GM13977 (cell line): ENCODE measurements at places on chromosomes 16 and 17.

- no peak for DNase-seq
These were observed 14.2 kb downstream of the FAM117A start for GRCh38 chr17:49749730-49750129.

- DNase-seq = no peak
These were observed 87.8 kb downstream of the CRISPLD2 start for GRCh38 chr16:84907575-84907974.

DNA sequence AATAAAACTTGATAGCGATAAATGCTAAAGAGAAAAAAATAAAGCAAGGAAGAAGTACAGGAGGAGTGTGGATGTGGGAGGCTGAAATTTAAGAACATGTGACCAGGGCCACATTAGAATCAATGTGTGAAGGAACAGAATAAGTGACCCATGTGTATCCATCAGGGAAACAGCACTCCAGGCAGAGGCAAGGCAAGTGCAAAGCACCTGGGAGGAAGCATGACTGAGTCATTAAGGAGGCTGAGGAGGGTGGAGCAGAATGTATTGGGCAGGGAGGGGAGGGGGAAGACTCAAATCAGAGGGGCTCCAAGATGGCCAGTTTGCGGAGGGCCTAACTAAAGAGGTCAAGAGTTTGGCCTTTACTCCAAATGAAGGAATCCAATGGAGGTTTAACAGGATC lies 8.0 kb downstream of the CDR2 start:
- no peak for DNase-seq

DNA sequence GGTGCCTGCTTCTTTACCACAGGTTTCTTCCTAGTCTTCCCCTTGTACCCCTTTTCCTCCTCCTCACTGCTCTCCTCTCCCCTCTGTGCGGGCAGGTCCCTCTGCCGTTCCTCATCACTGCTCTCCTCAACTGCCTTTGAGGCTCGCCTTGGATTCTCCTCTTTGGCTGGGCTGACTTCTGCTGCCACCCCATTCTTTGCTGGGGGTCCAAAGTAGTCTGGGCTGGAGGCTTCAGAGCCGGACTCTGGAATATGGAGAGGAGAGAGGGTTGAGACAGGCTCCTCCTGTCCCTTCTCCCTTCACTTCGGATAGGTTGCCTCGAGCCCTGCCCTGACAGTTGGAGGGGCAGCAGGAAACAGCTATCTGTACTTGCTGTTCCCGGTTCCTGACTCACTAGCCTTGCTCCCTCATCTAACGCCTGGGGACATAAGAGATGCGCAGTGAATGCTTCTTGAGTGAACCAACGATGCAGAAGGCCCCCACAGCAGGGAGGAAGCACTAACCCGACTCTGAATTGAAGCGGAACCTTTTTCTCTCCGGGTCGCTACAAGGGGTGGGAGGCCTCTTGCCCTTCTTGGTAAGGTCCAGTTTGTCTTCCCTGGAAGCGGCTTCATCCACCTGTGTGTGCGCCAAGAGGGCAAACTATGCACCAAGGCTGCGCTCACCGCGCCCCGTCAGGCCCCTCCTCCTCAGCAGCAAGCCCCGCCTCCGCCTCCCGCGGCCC lies 655 bp downstream of the HIRIP3 start:
- DNase-seq = peak; percentile 87

GRCh38 chr16:68385371-68385770 lies 62.9 kb downstream of the SMPD3 start:
- no peak for DNase-seq

DNA sequence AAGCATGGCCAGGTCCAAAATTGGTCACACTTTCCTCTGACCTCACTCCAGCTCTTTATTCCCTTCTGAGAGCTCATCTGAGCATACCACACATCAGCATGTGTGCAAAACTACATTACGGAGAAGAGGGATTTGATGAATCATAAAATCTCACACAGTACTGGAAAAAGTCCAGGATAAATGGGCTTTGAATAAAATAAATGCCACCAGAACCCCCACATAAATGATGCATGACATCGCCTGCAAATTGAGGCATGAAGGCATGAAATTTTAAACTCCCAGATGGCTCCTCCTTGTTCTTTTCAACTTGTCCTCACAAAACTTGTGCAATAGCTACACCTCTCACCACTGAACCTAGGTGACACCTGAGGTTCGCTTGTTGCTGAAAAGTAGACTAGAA lies 439.5 kb downstream of the CA10 start:
- DNase-seq = no peak

- DNase-seq = no peak
These were observed 122.4 kb downstream of the USP31 start for GRCh38 chr16:23026784-23027362.

- no peak for DNase-seq
These were observed 488 bp downstream of the SENP3 start for GRCh38 chr17:7562208-7562605.

DNA sequence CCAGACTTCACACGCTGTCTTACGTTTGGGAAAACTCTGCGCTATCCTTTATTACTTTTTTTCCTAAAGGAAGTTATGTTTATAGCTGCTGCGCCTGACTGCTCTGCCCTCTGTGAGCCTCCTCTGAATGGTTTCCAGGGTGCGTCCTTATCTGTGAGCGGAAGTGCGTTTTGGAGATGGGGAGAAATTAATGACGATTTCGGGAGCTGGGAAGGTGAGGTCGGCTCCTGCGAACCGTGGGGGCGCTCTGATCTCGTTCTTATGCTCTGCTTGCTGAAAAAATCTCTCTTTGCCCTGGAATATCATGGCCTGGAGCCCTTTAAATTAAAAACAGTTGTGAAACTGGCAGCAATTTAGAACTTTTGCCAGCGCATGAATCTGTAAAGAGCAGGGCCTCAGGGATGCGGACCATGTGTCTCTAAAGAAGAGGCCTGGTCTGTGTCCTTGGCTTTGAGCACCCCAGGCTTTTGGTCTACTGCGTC lies 135.7 kb upstream of the ZFHX3 start:
- no peak for DNase-seq

DNA sequence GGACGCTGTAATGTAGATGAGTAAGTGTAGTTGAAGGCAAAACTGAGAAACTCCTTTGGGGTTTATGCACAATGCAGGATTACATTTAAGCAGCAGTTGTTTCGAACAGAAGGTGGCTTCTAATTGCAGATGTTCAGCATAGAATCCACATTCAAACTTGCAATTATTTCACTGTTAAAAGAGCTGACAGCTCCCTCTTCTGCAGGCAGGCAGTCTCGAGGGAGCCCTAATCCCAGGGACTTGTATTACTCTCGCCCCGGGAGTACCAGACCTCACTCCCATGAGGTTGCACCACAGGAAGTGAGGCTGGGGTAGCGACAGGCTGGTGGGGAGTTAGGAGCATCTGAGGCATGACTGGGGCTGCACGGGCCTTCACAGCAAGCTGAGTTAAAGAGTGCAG lies 484.3 kb upstream of the EEF2KMT start:
- DNase-seq = no peak

DNA sequence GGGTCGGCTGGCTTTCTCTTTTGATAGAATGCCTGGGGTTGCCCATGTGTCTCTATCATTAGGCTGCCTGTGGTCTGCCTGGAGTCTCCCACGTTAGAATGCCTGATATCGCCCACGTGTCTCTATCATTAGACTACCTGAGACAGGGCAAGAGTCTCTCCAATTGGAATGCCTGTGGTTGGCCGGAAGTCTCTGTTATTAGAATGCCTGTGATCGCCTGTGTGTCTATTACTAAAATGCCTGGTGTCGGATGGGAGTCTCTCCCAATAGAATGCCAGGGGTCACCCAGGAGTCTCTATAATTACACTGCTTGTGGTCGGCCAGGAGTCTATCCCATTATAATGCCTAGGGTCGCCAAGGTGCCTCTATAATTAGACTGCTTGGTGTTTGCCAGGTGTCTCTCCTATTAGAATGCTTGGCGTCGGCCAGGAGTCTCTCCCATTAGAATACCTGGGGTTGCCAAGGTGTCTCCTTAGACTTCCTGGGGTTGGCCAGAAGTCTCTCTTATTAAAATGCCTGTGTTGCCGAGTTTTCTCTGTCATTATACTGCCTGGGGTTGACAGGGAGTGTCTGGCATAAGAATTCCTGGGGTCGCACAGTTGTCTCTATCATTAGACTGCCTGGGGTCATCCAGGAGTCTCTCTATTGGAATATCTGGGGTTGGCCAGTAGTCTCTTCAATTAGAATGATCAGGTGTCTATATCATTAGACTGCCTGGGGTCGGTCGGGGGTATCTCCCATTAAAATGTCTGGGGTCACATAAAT lies 2272.8 kb downstream of the TP53TG3F start:
- DNase-seq = no peak

DNA sequence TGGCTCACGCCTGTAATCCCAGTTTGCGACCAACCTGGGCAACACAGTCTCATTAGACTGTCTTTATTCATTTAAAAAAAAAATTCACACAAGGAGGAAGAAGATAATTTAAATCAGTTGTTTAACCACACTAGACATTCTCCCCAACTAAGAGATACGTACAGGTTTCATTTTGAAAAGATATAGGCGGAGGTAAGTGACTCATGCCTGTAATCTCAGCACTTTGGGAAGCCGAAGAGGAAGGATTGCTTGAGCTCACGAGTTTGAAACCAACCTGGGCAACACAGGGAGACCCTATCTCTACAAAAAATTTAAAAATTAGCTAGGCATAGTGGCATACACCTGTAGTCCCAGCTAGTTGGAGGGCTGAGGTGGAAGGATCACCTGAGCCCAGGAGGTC lies 5.3 kb downstream of the CMTM4 start:
- no peak for DNase-seq

GRCh38 chr16:28526201-28527099 lies 12.3 kb downstream of the NUPR1 start:
- no peak for DNase-seq

GRCh38 chr16:75927810-75928209 lies 201.5 kb upstream of the CPHXL start:
- no peak for DNase-seq

DNA sequence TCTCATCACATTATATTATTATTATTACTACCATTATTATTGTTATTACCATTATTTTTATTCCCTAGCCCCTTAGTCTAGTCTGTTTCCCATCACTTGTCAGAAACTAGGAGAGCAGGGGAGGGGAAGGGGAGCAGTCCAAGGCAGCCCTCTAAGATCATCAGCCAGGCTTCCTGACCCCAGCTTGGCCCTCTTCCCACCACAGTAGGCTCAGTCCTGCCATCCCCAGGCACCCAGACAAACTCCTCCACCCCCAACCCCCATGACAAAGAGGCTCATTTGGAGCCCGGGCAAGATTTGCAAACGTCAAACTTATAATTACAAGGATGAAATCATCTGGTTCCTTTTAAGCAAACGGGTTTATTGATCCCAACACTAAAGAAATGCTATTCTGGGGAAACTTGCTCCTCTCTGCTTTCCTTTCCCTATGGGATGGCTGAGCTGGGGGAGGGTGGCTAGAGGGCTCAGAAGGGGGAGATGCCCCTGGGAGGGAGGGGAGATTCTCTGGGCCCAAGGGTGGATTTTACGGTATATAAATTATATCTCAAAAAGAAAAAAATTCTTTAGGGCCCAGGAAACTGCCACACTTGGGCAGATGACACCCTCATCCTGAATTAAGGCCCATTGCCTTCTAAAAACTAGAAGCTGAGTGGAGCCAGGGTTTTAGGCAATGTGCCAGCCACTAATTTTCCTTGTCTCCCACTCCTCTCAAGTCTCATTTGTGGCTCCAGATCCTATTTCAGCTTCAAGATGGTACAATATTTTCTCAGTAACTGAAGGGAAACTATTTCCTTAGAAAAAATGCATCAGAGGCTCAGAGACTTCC lies 4.4 kb upstream of the CBFB start:
- no peak for DNase-seq

DNA sequence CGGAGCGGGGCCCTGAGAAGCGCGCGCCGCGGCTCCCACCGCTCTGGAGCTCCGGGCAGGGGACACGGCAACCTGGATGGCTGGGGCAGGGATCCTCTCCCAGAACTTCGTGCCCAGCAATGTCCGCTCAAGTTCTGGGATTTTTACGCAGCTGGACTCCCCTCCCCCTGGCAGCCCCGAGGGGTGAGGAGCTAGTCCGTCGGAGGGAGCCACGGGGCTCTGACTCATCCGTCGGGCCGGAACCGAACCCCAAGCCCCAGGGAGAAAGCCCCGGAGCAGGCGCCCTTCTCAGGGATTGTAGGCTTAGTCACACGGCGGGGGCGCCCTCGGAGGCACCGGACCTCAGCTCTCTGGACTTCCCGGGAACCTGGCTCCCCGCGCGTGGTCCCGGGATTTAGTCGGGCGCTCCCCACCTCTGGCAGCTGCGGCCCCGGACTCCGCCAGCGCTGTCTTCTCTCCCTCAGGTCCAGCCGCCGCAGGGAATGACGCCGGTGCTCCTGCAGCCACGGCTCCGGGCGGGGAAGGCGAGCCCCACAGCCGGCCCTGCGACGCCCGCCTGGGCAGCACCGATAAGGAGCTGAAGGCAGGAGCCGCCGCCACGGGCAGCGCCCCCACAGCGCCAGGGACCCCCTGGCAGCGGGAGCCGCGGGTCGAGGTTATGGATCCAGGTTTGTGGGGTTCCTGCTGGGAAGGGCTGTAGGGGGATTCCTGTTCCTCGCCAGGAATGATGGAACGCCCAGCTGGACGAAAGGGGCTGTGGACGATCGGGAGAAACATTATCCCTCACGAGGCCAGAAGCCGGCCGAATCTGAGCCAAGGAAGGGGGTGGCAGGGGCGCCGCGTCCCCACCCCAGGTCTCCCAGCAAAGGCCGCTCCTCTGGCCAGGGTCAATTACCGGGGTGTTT lies 830 bp downstream of the SPHK1 start:
- peak; percentile 63 for DNase-seq

GRCh38 chr17:82232322-82232820 lies 3.5 kb downstream of the SLC16A3 start:
- DNase-seq = no peak

GRCh38 chr17:2044263-2044894 lies 2.6 kb downstream of the OVCA2 start:
- DNase-seq = no peak

DNA sequence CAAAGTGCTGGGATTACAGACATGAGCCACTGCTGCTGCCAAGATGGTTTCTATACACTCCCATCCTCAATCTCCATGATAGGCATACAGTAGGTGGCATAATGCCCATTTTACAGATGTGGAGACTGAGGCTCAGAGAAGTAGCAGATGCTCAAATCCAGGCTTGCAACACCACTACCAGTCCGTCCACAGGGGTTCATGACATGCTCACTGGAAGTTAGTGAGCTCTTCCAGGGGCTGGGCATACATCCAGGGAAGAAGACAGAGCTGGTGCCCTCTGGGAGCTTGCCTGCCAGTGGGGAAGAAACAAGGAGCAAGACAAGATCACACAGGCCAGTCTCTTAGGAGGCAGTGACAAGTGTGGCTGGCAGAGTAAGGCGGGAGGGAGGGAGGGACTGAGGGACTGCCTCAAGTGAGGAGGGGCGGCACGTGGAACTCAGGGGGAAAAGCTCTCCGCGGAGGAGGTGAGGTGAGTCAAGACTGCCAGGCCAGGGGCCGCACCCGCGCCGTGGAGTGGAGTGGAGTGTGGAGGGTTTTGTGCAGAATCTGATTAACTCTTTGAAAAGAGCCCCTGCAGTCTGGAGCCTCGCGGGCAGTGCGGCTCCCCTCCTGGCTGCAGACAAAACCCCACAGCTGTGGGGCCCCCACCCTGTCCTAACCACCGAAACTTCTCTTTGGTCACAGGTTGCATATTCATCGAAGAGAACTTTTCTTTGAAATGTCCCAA lies 27.9 kb downstream of the SREBF1 start:
- peak; percentile 92 for DNase-seq
